Upper lobe of right lung (tissue), 1 donor: ENCODE measurements at places on chromosomes 3 and 15.

DNA sequence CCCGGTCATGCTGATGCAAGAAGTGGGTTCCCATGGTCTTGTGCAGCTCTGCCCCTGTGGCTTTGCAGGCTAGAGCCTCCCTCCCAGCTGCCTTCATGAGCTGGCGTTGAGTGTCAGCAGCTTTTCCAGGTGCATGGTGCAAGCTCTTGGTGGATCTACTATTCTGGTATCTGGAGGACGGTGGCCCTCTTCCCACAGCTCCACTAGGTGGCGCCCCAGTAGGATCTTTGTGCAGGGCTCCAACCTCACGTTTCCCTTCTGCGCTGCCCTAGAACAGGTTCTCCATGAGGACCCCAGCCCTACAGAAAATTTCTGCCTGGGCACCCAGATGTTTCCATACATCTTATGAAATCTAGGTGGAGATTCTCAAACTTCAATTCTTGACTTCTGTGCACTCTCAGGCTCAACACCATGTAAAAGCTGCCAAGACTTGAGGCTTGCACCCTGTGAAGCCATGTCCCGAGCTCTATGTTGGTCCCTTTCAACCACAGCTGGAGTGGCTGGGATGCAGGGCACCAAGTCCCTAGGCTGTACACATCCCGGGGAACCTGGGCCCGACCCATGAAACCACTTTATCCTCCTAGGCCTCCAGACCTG is 238.4 kb upstream of the MDFIC2 start:
- no peak overlapping the region for H3K4me3 ChIP-seq
- H3K36me3 ChIP-seq: no peaks in the 10 kb centered on the region
- no peak overlapping the region for H3K27ac ChIP-seq
- no peaks in the 10 kb centered on the region for H3K4me1 ChIP-seq

DNA sequence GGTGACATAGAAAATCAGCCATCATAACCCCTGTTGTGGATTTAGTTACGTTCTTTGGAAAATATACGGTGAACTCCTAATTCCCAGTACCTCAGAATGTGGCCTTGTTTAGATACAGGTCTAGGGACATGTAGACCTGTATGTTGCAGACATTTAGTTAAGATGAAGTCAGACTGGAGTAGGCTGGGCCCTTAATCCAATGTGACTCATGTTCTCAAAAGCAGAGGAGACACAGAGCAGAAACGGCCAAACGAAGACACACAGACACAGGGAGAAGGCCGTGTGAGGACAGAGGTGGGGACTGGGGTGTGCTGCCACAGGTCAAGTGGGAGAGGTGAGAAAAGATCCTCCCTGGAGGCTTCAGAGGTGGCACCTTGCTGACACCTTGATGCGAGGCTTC is 119.0 kb upstream of the PROK2 start:
- H3K27ac ChIP-seq: no peak overlapping the region
- DNase-seq: no peak
- peaks cover 15% of the 10 kb centered on the region for H3K27me3 ChIP-seq
- H3K4me1 ChIP-seq: no peaks in the 10 kb centered on the region
- no peak overlapping the region for H3K4me3 ChIP-seq

- H3K4me1 ChIP-seq: peaks cover 22% of the 10 kb centered on the region
- no peaks in the 10 kb centered on the region for H3K27me3 ChIP-seq
- peak; percentile 48 for DNase-seq
- H3K4me3 ChIP-seq: no peak overlapping the region
These were observed 3.9 kb downstream of the RRP9 start for GRCh38 chr3:51937611-51938450.

GRCh38 chr3:27353221-27353620 is 16.0 kb downstream of the NEK10 start:
- H3K27ac ChIP-seq: no peak overlapping the region
- no peaks in the 10 kb centered on the region for H3K27me3 ChIP-seq
- DNase-seq: no peak
- H3K4me1 ChIP-seq: no peaks in the 10 kb centered on the region
- no peaks in the 10 kb centered on the region for H3K36me3 ChIP-seq

DNA sequence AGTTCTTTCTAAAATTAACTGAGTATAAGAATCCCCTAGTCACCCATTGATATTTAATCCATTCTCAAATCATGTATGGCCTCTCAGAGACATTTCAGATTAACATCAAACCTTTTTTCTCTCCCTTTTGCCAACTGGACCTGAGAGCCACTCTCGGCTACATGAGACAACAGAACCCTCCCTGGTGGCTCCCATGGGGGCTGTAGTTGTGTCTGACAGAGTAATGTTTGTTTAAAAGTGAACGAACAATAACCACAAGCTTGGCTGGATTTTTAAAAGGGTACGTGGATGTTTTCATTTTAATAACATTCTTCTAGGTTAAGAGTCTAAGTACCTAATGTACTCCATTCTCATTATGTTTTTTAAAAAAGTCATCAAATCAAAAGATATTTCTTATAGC is 37.1 kb downstream of the P3H2 start:
- no peaks in the 10 kb centered on the region for H3K27me3 ChIP-seq
- no peak for DNase-seq
- no peaks in the 10 kb centered on the region for H3K36me3 ChIP-seq
- no peak overlapping the region for H3K4me3 ChIP-seq

DNA sequence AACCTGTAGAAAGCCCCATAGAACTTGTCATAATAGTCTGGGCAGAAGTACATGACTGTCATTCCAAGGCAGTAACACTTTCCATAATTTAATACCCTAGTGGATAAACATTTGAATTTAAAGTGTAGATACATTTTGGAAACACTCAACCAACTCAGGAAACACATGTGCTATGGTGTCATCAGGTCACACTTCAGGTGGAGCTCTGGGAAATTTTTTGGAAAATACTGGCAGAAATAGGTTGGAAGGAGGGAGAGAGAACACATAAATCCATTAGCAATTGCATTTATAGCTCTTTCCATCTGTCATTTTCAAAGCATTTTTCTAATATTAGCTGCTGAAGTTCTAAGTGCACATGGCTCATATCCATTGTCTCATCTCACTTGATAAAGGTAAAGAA is 135.7 kb downstream of the MEIS2 start:
- H3K27me3 ChIP-seq: no peaks in the 10 kb centered on the region
- DNase-seq: no peak
- no peak overlapping the region for H3K4me3 ChIP-seq

DNA sequence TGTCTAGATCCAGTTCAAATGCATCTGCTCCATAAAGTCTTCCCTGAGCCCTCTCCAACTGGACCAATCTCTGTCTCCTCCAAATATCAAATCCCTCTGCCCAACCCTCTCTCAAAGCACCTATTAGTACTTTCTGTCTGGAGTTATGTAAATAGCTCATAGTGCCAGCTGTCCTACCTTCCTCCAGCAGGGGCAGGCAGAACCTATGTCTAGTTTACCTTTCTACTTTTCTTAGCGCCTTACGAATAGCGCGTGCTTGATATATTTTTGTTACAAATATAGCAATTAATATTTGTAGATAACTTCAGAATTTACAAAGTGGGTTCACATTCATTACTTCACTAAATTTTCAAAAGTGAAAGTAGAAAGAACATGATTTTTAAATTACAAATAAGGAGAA is 14.0 kb upstream of the CCDC80 start:
- no peaks in the 10 kb centered on the region for H3K27me3 ChIP-seq
- no peak overlapping the region for H3K4me3 ChIP-seq
- peak overlapping the region; percentile 20 for H3K27ac ChIP-seq
- DNase-seq: no peak

DNA sequence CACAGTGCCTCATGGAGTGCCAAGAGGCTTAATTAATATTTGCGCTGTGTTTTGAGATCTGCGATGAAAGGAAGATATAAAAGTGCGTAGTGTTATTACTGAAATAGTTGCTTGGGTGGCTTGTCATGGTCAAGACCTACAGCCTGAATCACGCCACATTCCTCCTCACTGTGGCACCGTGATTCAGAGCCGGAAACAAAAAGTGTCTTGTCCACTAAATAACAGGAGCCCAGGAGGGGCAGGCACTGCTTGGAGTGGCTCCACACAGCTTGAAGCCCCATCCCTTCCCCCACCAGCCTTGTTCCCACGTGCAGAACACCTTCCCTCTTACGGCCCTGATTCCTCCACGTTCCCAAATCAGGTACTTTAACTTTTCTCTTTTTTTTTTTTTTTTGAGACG is 1.2 kb upstream of the LRRC15 start:
- H3K27ac ChIP-seq: no peak overlapping the region
- H3K4me3 ChIP-seq: no peak overlapping the region
- peaks cover 9% of the 10 kb centered on the region for H3K27me3 ChIP-seq
- no peaks in the 10 kb centered on the region for H3K4me1 ChIP-seq

- H3K4me3 ChIP-seq: peak overlapping the region; percentile 41
- peaks cover 11% of the 10 kb centered on the region for H3K27me3 ChIP-seq
- H3K4me1 ChIP-seq: peaks cover 4% of the 10 kb centered on the region
These were observed 16.8 kb downstream of the NOX5 start for GRCh38 chr15:69031013-69032001.

GRCh38 chr3:160451602-160452001 is 2.0 kb upstream of the TRIM59 start:
- no peaks in the 10 kb centered on the region for H3K27me3 ChIP-seq
- no peak for DNase-seq
- H3K4me1 ChIP-seq: peaks cover 6% of the 10 kb centered on the region
- no peak overlapping the region for H3K4me3 ChIP-seq
- no peaks in the 10 kb centered on the region for H3K36me3 ChIP-seq
- H3K27ac ChIP-seq: no peak overlapping the region

DNA sequence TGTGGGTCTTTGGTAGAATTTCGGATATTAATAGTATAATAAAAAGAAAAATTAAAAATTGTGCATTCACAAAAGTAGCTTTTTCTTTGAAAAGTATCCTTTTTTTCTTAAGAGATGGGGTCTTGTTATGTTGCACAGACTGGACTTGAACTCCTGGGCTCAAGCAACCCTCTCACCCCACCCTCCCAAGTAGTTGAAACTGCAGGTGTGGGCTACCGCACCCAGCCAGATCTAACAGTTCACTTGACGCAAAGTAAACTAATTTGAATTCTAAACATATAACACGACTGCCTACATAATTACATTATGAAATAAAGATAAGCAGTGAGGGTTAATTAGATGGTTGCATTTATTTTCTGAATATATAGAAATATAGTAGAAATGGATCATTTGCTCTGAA is 10.7 kb downstream of the FAM98B start:
- H3K4me1 ChIP-seq: no peaks in the 10 kb centered on the region
- no peak overlapping the region for H3K4me3 ChIP-seq
- H3K27ac ChIP-seq: no peak overlapping the region
- H3K36me3 ChIP-seq: no peaks in the 10 kb centered on the region
- no peak for DNase-seq
- H3K27me3 ChIP-seq: no peaks in the 10 kb centered on the region

- H3K27me3 ChIP-seq: no peaks in the 10 kb centered on the region
- no peak for DNase-seq
- no peak overlapping the region for H3K27ac ChIP-seq
- no peaks in the 10 kb centered on the region for H3K4me1 ChIP-seq
These were observed 15.9 kb downstream of the SPICE1 start for GRCh38 chr3:113499081-113499480.

DNA sequence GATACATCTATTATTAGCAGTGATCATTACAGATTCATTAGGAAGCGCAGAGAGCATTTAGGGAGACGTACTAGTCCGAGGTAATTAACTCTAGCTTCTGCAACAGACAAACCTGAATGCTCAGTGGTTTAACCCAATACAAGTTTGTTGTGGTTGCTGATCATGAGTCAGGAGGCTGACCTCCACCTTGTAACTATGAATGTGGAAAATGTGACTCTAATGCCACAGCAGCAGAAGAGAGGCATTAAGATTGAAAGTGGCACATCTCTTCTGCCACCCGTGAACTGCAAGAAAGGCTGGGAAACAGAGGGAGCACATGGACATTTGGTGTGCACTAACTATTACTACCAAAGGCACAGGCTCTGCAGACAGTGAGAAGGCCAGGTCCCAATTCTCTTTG is 71.2 kb upstream of the C3orf80 start:
- H3K4me3 ChIP-seq: no peak overlapping the region
- no peaks in the 10 kb centered on the region for H3K4me1 ChIP-seq
- H3K27me3 ChIP-seq: peaks cover 4% of the 10 kb centered on the region

DNA sequence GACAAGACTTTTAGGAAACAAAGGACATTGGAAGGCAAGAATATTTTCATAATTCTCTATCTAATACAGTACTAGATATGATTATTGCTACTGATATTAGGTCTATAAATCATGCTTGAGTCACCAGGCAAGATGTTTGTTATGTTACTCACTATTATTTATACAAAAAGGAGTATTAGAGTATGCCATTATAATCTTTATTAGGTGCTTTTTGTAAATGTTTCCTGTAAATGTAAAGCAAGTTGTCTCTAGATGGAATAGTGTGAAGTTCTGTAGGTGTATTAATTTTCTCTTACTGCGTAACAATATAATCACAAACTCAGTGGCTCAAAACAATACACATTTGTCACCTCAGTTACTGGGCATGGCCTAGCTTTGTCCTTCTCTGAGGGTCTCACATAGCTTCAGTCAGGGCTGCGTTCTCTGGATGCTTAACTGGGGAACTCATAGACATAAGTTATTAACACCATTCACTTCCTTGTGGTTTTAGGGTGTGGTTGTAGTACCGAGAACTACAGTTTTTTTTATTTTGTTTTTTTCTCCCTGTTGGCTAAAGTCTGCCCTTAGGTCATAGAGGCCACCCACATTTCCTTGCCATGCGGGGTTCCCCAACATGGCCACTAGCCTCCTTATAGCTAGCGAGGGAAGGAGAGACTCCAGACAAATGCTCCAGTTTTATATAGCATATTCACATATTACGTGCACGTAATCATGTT is 20.3 kb upstream of the MAP3K13 start:
- H3K27me3 ChIP-seq: no peaks in the 10 kb centered on the region
- no peaks in the 10 kb centered on the region for H3K36me3 ChIP-seq
- DNase-seq: no peak
- no peak overlapping the region for H3K27ac ChIP-seq
- no peak overlapping the region for H3K4me3 ChIP-seq

GRCh38 chr15:57364282-57365007 is 11.9 kb upstream of the CGNL1 start:
- no peaks in the 10 kb centered on the region for H3K27me3 ChIP-seq
- no peak overlapping the region for H3K27ac ChIP-seq
- no peak overlapping the region for H3K4me3 ChIP-seq
- DNase-seq: no peak
- H3K36me3 ChIP-seq: no peaks in the 10 kb centered on the region
- no peaks in the 10 kb centered on the region for H3K4me1 ChIP-seq

DNA sequence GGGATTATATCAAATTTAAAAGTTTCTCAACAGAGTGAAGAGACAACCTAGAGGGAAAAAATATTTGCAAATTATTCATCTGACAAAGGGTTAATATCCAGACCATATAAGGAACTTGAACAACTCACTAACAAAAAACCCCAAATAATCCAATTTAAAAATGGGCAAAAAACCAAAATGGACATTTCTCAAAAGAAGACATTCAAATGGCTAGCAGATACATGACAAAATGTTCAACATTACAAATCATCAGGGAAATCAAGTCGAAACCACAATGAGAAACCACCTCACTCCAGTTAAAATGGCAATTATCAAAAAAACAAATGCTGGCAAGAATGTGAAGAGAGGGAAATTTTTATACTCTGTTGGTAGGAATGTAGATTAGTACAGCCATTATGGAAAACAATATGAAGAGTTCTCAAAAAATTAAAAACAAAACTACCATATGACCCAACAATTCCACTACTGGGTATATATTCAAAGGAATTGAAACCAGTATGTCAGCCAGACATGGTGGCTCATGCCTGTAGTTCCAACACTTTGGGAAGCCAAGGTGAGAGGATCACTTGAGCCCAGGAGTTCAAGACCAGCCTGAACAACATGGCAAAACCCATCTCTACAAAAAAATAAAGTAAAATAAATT is 88.5 kb downstream of the CSNK1G1 start:
- H3K27ac ChIP-seq: no peak overlapping the region
- H3K4me3 ChIP-seq: no peak overlapping the region
- H3K36me3 ChIP-seq: no peaks in the 10 kb centered on the region
- H3K4me1 ChIP-seq: no peaks in the 10 kb centered on the region
- H3K27me3 ChIP-seq: no peaks in the 10 kb centered on the region
